T-helper 2 cell (primary cell): ENCODE measurements at places on chromosomes 16 and 17.

DNA sequence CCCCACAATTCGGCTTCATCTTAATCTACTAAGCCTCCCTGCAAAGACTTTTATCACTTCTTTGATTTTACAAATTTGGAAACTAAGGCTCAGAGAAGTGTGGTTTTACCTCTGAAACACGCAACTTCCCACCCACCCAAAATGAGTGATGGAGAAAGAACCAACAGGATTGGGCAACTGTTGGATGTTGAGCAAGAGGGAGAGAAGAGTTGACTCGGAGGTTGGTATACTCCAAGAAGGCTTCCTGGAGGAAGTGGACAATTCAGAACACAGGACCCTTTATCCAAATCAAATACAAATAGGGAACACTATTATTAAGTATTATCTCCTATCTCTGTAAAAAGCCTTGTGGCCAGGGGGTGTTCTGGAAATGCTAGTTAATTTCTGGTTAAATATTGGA, 323.0 kb downstream of the C16orf95 start:
- DNase-seq, result no peak

GRCh38 chr17:9646546-9646885, 1.2 kb downstream of the USP43 start:
- no peak for DNase-seq

- no peak for DNase-seq
Observed at GRCh38 chr16:48373258-48374029, 11.8 kb downstream of the SIAH1 start.

DNA sequence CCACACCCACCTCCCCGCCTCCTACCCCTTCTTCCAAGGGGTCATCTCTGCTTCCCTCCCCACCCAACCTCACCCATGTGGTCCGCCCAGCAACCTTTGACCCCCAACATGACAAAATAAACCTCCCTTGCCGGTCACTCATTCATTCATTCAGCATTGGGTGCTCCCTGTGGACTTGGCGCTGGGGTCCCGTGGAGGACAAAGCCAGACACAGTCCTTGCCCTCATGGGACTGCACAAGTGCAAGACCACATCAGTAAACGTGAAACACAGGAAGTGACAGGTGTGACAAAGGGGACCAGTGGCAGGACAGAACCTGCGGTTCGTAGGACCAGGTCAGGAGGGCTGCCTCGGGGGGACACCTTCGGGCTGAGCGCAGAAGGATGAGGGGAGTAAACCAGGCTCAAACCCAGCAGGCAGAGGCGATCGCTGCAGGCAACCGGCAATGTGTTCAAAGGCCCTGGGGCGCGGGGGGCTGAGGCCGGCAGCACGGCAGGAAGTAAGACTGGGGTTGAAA, 185.4 kb downstream of the SEC14L1 start:
- DNase-seq, result no peak

- no peak for DNase-seq
Observed at GRCh38 chr17:34412965-34413441, 50.0 kb upstream of the CCL1 start.

DNA sequence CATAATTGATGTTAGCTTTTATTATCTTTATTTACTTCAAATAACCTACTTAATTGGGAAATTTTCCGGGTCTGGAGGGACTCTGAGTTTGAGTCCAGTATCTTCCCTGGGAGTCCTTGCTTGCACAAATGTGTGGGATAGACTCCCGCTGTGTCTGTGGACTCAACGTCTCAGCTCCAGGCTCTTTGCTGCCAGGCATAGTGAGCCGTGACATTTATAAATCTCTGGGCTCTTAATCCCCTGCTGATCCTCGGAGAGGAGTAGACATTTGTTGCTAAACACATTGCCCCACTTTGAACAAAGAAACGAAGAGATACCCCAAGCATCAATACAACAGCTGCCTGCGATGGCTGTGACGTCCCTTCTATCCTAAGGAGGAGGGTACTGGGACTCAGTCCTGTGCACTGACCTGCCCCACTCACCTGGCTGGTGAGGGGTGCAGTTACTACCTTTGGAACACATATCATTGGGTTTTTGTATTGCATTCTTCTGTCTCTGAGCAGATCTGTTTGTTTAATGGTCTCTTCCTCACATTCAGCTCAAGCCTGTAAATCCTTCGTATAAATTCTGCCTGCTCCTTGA, 316.9 kb downstream of the HAPSTR1 start:
- DNase-seq, result no peak

DNA sequence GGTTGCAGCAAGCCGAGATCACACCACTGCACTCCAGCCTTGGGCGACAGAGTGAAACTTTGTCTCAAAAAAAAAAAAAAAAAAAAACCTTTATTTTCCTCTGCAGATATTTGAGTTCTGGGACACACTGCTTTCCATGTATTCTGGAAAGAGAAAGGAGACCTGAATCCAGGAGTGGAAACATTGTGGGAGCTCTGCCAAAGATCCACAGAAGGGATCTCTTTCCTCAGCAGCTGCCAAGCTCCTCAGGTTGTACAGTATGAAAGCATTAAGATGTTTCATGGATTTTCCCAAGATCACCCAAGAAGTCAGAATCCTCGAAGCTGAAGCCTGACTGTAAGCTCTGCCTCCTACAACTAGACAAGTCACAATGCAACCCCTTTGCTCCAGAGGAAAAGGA, 13.5 kb downstream of the NPRL3 start:
- no peak for DNase-seq

GRCh38 chr16:59950431-59950830, 1216.3 kb upstream of the GOT2 start:
- DNase-seq, result no peak

- no peak for DNase-seq
Observed at GRCh38 chr17:77507111-77507885, 366.5 kb downstream of the SEC14L1 start.

- no peak for DNase-seq
Observed at GRCh38 chr16:52526116-52526828, 20.7 kb downstream of the TOX3 start.

GRCh38 chr17:28467456-28468025, 5.9 kb upstream of the SLC13A2 start:
- no peak for DNase-seq

DNA sequence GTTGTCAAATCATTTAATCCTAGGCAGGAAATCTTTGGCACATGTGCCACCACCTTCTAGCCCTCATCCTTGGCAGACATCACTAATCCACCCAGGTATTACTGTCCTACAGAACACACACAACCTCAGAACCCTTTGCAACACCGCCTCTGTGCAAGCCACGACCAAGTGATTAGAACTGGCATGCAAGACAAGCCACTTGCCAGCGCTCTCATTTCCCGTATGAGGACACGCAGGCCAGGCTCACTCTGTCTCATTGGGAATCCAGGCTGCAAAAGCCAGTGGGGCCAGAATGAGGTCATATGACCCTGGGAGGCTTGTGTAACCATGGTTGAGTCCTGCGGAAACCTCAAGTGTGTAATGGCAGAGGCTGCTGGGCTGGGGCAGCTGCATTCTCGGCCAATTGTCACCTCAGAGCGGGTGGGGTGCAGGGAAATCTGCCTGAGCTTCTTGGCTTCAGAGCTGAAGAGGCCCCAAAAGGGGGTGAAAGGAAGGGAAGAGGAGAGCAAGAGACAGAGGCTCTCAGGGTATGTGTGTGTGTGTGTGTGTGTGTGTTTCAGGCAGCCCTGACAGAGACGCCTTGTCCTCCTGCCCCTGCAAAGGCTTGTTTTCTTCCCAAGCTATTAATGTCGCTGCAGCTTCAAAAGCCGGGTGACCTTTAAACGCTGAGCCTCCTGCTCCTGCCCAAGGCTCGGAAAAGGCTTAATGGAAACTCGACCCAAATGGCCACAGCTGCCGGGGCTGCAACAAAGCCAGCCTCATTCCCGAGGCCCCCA, 43.2 kb upstream of the MRPS23 start:
- no peak for DNase-seq

- peak; percentile 37 for DNase-seq
Observed at GRCh38 chr16:67481561-67482232, 740 bp upstream of the ATP6V0D1 start.

GRCh38 chr17:77540531-77540930, 399.8 kb downstream of the SEC14L1 start:
- DNase-seq, result no peak

- DNase-seq, result no peak
Observed at GRCh38 chr17:17075125-17075781, 33.0 kb downstream of the MPRIP start.

DNA sequence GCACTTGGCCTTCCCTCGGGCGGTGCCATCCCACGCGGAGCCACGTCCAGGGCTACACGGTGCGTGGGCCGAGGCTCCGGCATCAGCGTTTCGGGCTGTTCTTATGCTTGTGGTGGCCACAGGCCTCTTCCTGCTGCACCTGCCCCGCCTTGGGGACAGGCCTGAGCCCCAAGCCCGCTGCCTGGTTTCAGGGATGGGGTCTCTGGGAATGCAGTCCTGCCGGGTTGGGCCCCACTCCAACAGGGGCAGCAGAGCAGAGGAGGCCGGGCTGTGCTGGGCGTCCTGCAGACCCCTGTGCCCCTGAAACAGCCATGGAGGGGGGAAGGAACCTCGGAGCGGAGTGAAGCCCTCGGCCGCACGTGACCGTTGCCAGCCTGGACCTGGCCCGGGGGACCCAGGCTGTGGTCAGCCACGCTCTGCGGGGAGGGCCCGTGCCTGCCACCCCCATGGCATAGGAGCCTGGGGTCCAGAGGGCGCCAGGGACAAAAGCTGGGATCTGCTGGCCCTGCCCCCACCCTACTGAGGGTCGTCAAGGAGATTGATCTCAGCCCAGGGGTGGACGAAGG, 453 bp upstream of the WFIKKN1 start:
- no peak for DNase-seq

GRCh38 chr17:80845069-80845862, 146.4 kb upstream of the CHMP6 start:
- no peak for DNase-seq

- no peak for DNase-seq
Observed at GRCh38 chr17:8075574-8076342, 11.8 kb downstream of the ALOX12B start.

DNA sequence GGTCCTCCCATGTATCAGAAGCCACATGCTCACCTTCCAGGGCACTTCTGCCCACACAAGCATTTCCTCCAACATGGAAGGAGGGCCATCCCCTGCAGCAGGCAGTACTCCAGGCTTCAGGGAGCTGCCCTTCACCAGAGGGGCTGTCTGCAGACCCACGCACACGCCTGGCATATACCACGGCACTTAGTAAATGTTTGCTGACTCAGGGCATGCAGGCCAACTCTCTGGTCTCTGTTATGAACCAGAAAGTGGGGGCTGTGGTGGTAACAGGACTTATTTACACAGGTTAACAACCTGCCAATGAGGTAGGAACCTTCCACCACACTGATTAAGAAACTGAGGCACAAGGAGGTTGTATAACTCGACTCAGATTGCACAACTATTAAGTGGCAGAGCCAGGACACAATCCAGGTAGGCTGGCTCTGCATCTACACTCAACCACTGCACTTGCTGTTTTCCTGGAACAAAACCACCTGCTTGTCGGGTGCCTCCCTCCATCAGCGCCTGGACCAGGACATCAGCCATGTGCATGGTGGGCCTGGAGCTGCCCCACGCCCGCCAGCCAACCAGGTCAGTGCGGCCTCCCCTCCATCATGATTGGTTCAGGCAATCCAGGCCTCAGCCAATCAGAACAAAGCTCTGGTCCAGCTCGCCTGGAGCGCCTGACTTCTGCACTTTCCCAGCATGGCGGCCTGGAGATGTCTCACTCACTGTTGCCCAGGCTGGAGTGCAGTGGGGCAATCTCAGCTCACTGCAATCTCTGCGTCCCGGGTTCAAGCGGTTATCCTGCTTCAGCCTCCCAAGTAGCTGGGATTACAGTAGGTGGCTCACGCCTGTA, 19.2 kb downstream of the ACTG1 start:
- no peak for DNase-seq

DNA sequence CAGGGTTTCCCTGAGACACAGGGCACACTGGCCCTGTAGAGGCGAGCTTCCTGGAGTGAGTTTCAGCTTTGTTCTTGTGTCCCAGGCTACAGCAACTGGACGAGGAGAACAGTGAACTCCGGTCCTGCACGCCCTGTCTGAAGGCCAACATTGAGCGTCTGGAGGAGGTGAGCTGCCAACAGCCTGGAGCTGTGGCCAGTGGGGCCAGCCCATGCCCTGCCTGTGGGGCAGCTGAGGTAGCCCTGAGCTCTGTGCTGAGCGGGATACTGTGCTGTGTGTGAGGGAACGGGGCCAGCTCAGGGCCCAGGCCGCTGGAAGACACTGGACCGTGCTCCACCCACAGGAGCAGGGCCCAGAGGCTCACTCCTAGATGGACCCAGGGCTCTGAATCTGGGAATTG, 8.7 kb upstream of the CAPN15 start:
- no peak for DNase-seq

GRCh38 chr17:40926341-40926740, 11.1 kb downstream of the KRT23 start:
- DNase-seq, result no peak

DNA sequence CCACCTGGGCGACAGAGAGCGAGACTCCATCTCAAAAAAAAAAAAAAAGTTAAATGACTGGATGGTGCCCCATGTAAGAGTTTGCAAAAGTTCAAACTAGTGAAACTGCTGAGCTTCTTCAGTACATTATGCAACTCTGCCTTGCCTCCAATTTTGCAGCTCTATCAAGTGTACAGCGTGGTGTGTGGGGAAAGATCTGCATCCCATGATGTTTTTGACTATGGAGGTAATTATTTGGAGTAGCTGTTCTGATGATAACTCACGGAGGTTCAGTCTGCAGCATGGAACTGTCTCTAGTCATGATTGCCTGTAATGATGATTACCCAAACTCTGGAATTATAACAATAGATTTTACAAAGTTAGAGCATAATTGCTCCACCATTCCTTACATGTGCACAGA, 149.6 kb downstream of the PITPNC1 start:
- no peak for DNase-seq

DNA sequence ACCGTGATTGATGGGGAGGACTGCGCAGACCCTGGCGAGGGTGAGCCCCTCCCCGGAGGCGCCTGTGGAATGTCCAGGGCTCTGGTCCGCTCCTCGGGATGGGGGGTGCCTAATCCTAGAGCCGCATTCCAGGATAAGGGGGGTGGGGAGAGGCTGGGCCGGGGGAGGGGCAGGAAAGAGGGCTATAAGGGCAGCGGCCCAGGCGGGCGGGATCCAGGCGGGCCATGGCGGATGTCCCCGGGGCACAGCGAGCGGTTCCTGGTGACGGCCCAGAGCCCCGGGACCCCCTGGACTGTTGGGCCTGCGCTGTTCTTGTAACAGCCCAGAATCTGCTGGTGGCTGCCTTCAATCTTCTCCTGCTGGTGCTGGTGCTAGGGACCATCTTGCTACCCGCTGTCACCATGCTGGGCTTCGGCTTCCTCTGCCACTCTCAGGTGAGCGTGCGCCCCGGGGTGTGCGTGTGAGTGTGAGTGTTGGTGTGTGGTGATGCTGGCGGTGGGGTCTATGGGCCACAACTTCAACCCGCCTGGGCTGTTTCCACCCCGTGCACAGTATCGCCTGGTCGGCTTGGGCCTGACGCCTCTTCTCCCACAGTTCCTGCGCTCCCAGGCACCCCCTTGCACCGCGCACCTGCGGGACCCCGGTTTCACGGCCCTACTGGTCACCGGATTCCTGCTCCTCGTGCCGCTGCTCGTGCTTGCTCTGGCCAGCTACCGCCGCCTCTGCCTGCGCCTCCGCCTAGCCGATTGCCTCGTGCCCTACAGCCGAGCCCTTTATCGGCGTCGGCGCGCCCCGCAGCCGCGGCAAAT, at the start of gene TMEM88:
TSS of gene TMEM88 (plus strand) at position 216 of the 809 bp plus-strand sequence. CDS start at position 225, 9 bp downstream.
- DNase-seq, result no peak

GRCh38 chr17:57557834-57558681, 187.0 kb downstream of the CCDC182 start:
- DNase-seq, result no peak

GRCh38 chr17:67224736-67225135, 20.3 kb downstream of the HELZ start:
- no peak for DNase-seq
